Endodermal cell (in vitro differentiated cells): ENCODE measurements at places on chromosomes 16 and 17.

DNA sequence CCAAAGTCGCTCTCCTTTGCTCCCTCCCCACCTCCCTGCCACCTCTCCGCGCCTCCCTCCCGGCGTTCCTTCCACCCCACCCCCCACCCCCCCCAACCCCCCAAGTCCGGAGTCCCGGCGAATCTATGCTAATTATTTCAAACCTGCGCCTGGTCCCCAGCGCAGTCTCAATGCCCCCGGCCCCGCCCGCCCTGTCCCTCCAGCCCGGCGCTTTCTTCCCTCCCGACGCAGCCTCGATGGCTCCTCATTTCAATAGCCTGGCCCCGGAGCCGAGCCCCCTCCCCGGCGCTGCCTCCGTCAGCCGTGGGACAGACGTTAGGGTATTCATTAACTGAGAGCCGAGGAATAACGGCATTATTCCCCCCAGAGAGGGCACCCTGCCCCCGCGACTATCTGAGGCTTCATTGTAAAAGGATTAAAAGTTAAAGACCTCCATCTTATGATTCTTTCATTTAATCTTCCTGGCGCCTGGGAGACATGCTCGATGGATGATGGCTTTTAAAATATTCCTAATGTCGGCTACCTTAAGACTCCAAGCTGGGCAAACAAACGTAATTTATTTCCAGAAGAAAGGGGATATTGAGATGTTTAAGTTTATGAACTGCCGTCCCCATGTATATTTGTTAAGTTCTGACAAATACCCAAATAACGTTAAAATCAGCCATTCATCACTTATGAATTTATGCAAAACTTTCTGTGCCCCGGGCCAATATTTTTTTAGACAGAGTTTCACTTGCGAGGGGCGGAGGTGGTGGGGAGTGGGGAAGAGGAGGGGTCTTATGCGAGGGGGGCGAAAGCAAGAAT is 3.4 kb downstream of the NOG start:
- DNase-seq, result peak; percentile 88

DNA sequence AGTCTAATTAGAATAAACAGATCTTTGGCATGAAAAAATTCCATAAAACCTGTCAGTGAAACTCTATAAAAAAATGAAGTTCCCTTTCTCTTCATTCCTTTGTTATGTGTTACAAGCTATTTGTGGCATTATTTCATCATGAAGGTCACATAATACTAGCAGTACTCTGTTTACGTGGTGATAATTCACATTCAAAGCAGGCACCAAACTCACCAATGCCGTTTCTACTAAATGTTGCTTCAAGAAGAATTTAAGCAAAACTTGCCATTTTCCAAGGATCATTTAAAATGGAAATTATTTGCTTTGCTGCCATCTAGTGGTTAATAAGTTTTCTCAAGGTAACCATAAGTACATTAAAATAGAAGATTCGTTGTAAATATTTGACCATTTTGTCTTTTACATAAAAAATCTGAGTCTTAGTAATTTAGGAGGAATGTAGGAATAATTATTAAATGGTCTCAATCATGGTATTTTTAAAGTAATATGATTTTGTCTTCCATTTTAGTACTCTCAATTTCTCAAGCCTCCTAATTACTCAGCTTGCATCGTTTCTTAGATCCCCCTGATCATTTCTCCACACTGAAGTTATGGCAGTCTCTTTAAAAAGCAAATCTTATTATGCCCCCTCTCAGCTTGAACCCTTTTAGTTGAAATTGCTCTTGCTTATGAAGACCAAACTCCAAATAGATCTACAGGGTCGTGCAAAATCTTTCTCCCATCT is 80.8 kb downstream of the OMG start:
- DNase-seq, result no peak

GRCh38 chr16:22693638-22694340 is 120.2 kb upstream of the HS3ST2 start:
- DNase-seq, result no peak

DNA sequence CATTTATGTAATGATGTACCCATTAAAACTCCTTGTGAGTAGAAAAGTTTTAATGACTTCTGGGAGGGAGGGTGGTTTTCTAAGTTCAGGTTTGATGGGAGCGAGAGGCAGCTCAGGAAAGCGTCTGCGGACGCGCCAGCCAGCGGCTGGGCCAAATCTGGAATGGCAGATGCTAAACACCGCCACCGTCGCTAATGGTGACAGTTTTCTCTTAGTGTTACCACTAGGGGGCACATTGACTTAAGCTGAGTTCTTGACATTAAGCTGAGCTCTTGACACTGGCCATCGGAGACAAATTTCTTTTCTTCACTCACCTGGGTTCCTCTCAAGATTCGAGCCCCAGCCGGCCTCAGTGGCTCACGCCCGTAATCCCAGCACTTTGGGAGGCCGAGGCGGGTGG is 6.7 kb downstream of the TRPV1 start:
- peak; percentile 86 for DNase-seq

GRCh38 chr17:81091774-81092517 is 57.0 kb downstream of the BAIAP2 start:
- no peak for DNase-seq

DNA sequence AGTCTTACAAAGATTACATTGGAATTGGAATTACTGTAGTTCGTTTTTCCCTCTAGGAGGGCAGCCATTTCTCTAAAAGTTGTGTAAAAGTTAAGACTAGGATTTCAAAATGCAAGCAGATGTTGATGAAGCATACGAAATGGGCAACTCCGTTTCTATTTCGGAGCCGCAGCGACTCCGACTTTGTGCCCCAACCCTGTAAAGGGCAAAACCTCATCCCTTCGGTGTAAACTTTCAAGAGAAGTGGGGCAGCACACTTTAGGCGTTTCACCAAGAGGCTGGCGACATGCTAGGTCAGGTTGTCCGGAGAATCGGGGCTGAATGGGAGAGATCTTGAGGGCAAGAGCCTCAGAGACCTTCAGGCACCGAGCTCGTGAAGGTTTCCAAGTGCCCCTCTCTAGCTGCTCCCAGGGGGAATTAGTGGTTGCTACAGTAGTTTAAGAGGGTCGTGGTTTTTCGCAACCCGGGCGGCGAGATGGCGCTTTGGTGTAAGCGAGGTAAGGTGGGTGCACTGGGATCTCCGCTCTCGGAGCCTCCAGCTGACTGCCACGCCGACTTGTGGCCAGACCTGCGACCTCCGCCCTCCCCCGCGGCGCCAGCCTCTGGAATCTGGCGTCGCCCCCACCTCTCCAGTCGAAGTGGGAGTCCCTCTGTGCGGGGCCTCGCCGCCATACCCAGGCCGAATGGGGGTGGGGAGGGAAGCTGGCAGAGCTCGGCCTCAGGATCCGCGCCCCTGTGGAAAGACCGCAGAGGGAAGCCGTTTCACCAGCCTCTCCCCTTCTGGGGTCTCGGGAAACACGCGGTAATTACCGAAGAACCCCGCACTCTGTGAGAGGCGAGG is 1.0 kb upstream of the HEXIM2 start:
- peak; percentile 98 for DNase-seq

DNA sequence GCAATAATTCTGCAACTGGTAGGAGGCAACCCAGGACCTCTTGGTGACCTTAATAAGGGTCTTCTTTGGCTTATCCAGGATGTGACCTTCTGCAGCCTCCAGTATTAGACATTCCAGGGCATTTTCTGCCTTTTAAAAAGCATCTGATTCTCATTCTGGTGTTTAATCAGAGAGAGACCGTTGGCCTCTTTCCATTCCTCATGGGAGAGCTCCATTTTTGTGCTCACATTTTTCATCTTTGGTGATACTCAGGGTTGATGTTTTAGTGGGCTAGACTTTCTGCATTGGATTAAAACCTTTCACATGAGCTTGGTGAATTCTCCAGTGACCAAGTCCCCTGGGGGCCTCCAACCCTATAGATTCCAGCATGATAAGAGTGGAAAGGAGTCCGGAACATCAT is 150.2 kb upstream of the CACNG5 start:
- peak; percentile 10 for DNase-seq

GRCh38 chr16:66948134-66948836 is 12.8 kb upstream of the CES3 start:
- peak; percentile 63 for DNase-seq

DNA sequence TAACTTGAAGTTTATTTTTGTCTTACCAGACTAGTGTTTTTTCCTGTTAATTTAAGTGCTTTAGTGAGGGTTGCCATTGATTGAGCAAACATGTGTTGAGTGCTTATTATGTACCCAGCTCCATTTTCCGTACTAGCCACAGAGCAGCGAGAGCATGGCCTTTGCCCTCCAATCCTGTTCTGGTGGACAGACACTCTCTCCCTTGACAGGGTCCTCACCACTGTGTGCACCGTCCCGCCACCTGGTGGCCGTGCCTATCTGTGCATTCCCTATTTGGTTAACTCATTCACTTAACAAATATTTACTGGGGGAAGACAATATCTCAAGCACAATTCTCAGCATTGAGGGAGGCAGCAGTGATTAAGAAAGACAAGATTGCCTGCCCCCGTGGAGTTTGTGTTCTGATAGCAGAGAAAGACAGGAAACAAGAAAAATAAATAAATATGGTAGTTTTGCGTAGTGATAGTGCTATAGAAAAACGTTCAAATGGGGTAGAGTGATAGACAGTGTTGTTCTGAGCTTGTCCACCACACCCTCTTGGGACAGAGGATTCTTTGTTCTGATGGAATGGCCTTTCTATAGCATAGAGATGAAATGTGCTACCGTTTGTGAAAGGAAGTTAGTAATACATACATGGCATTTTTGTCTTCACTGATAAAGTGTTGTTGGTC is 13.0 kb downstream of the CDH13 start:
- DNase-seq, result peak; percentile 91

GRCh38 chr16:60907645-60908044 is 1128.6 kb downstream of the CDH8 start:
- no peak for DNase-seq

DNA sequence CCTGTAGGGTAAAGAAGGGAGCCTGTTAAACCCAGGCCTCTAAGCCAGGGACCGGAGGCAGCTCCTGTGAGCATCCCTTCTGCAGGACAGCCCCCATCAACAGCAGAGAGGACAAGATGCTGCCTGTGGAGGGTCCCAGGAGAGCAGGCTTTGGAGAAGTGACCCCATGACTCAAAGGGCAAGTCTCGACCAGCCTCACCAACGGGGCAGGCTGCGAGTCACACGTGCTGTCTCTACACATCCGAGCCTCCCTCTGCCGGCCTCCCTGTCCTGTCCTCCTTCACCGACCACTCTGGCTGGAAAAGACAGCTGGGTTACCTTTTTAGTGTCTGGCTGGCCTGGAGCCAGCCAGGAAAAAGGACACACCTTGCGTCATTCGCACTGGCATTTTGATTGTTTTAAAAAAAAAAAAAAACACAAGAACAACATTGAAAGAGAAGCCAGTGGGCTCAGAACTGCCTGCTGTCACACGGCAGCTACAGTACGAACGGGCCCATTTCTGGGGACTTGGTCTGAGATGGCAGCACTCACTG is 74.5 kb upstream of the RCVRN start:
- peak; percentile 43 for DNase-seq

- DNase-seq, result no peak
Measured at GRCh38 chr17:41339571-41340172, 11.0 kb downstream of the KRT33A start.

- DNase-seq, result no peak
Measured at GRCh38 chr16:89033304-89033703, 56.3 kb upstream of the CBFA2T3 start.

DNA sequence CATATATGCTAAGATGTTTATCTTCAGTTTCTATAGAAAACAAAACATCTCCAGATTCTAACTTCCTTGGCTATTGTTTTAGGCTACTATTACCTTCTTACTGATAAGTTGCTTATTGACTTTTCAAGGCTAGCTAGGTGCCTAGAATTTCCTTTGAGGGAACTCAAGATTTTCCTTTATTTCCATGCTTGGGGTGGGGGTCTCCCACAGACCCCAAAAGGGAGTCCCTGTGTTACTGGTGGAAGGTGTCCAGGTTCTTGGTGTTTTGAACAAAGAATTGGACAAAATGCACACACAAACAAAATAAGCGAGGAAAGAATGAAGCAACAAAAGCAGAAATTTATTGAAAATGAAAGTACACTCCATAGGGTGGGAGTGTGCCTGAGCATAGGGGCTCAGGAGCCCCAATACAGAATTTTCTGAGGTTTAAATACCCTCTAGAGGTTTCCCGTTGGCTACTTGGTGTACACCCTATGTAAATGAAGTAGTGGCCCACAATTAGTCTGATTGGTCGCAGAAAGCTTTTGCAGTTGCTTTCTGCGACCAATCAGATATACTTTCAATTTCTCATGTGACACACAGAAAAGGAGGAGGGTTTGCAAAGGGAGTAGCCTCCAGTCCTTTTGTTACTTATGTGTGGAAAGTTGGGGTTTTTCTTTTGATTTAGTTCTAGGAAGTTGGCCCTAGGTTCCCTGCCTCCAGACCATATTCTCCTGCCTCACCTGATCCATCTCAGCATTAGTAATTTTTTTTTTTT is 67.5 kb downstream of the MARF1 start:
- DNase-seq, result no peak

GRCh38 chr16:78473031-78473699 is 373.7 kb downstream of the WWOX start:
- no peak for DNase-seq

DNA sequence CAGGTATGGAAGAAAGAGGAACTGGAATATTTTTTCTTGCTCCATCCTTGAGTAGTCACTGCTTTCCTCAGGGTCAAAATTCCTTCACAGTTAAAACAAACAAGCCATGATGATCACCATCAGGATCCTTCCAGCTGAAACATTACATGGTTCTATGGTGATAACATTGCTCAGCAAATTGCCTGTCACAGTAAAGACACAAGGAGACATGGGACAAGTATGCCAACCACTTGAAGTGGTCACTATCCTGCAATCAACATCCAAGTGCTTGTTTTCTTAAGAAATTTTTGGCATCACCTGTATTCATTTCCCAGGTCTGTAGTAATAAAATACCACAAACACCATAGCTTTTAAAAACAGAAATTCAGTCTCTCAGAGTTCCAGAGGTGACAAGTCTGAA is 662.2 kb downstream of the CDH8 start:
- DNase-seq, result no peak

DNA sequence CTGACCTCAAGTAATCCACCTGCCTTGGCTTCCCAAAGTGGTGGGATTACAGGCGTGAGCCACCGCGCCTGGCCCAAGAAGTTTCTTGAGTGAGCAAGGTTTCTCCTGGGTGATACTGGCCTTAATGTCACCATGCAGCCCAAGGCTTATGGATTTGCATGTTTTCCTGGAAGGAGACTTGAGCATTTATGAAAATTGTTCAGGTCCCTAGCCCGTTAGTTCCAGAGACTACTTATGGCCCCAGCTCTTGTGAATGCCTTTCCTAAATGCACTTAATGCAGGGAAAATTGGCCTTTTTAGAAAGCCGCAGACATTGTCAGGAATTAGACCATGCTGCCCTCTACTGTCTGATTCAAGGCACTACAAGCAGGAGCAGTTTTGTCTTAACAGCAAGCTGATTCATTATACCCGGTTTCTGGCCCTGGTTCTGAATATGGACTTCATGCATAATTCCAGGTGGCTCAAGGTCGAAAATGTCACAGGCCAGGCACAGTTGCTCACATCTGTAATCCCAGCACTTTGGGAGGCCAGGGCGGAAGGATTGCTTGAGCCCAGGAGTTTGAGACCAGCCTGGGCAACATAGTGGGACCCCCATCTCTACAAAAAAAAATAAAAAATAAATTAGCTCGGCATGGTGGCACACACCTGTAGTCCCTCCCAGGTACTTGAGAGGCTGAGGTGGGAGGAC is 91.3 kb downstream of the SNX29 start:
- peak; percentile 84 for DNase-seq
